ENCODE measurements at places on chromosomes 1 and 21.

GRCh38 chr1:103107741-103108375 lies 464 bp downstream of the COL11A1 start:
- no peak for DNase-seq

GRCh38 chr1:53508991-53509666 lies 49.9 kb downstream of the DMRTB1 start:
- DNase-seq: no peak

DNA sequence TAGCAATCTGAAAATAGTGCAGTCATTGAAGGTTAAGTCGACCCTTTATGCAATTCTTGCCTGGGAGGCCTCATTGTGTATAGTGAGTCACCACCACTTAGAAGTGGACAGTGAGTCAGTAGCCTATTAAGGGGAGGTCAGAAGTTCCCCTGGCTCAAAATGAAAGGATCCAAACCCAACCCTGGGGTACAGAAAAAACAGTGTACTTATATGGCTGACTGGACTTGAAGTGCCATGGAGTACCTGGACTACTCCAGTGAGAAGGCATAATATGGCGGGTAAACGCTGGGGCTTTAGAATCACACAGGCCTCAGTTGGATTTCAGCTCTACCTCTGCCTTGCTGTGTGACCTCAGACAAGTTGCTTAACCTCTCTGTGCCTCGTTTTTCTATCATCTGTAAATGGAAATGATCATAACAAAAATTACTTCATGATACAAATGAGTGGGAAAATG lies 2.2 kb upstream of the BCL9 start:
- DNase-seq: no peak

- no peak for DNase-seq
Observed at GRCh38 chr1:91744953-91745639, 140.9 kb downstream of the TGFBR3 start.

DNA sequence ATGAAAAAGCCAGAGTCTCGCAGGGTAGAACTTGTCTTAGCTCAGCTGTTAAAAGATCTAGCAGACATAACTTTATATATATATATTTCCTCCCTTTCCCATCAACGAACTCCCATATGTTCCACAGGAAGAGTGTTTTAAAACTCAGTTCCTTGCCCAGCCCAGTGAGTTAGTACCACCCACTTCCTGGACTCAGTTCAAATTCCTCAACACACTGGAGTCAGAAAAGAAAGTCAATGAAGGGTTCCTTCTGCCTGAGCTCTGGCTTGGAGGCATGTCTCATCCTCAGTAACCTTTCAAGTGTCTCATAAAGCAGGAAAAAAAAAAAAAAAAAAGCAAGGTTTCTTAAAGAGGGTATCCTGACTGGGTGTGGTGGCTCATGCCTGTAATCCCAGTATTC lies 15.6 kb downstream of the TPM3 start:
- DNase-seq: no peak

GRCh38 chr1:225750420-225750819 lies 27.2 kb upstream of the SRP9 start:
- no peak for DNase-seq

DNA sequence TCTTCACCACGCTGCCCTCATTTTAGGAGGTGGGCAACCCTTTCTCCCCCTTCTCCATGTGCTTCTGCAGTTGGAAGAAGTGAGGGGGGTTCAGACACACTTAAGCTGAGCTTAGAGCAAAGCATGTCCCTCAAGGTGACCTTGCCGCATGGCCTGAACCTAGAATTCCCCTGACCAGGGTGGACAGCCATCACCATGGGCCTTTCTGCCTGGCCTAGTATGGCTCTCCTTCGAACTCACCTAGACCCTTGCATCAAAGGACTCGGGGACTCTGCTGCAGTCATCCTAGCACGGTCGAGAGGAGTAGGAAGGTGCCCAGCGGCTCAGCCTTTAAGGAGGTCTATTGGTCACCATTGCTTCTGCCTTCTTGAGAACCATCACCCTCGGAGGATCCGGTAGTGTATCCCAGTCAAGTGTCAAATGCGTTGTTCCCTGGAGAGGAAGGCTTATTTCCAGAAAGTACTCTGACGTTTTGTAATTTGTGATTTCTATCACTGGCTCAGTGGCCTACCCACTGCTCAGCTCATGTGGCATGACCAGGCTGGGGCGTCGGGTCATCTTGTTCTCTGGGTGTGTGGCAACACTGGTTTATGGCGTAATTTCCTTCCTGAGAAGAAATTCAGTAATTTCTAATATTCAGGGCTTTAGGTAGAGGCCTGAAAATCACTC lies at the start of gene KCNE1:
Gene KCNE1 (minus strand): TSS at position 424 of the 669 bp plus-strand sequence. CDS start 62,576 bp downstream, outside the sequence.
- DNase-seq: no peak

DNA sequence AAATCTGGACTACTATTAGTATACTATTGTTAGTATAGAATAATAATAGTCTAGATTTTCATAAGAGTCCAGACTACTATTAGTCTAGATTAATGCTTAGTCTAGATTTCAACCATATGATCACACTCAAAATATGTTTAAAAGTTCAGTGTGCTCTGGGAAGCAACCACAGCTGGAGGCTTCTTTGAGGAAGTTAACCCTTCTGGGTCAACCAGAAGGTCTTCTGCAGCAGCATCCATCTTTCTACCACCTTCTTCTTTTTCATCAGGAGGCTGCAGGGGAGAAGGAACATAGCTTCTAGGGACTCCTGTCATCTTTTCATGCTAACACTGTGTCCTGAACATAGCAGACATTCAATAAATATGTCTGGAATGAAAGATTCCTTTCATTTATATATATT lies 51.2 kb upstream of the DNAJC6 start:
- no peak for DNase-seq

DNA sequence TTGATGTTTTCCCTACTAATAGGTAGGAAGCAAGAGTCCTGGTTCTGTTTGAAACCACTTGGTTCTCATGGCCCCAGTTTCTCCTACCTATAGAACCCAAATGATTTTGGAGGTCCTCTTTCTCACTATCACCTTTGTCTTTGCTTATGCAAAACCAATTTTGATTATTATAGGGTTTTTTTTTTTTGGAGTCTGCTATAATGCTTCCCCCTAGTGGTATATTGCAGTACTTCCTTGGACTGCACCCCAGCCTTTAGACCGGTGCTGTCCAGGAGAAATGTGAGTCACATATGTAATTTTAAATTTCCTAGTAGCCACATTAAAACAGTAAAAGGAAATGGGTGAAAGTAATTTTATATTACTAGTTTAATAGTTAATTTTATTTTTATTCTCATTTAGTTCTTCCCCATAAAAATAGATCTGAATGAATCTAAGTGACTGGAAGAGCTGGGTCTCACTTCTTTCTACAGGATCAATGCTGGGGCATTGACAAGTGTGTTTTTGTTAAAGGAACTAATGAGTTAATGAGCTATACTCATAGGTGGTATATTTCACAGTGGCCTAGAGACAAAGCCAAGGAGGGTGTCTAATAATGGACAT lies 10.6 kb downstream of the FCMR start:
- no peak for DNase-seq

DNA sequence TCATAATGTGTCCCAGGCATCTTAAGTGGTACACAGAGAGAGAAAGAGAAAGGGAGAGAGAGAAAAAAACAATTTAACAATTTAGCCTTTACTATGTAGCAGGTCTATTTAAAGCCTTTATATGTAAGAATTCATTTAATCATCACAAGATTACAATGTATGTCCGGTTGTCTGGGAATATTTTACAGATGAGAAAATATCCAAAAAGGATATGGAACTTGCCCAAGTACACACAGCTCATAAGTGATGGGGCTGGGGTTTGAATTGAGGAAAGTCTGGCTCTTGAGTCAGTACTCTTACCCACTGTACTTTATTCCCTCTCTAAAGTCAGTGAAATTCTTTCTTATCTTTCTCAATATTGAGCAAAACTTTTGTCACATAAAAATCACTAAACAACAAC lies 104.6 kb downstream of the LYPLAL1 start:
- no peak for DNase-seq

GRCh38 chr21:44317871-44318270 lies 18.0 kb downstream of the PFKL start:
- DNase-seq: no peak

DNA sequence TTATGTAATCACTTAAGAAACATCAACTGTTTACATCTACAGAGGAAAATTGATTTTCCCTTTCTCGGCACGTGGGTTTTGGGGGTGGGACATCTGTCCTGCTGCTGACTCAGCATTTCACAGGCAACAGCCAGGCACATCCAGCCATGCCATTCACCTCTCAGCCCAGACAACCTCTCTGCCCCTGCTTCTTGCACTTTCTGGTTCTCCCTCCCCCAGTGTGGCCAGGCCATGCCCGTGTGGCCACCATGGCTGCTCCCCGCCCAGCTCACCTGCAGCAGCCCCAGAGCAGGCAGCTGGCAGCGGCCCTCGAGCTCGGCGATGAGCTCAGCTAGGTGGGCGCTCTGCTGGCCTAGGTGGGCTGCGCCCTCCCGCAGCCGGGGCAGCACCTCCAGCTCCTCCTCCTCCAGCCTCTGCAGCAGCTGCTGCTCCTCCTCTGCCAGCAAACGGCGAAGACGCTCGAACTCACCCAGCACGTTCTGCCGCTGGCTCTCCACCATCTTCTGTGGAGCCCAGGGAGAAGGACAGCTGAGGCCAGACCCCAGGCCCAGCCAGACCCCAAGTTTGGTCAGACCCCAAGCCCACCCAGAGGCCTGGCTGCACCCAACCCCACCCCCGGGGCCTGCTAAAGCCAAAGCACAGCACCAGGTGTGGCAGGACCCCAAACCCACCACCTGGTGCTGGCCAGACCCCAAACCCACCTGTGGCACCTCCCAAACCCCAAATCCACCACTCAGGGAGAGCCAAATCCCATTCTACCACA lies 5.8 kb downstream of the TRIM11 start:
- DNase-seq: no peak

DNA sequence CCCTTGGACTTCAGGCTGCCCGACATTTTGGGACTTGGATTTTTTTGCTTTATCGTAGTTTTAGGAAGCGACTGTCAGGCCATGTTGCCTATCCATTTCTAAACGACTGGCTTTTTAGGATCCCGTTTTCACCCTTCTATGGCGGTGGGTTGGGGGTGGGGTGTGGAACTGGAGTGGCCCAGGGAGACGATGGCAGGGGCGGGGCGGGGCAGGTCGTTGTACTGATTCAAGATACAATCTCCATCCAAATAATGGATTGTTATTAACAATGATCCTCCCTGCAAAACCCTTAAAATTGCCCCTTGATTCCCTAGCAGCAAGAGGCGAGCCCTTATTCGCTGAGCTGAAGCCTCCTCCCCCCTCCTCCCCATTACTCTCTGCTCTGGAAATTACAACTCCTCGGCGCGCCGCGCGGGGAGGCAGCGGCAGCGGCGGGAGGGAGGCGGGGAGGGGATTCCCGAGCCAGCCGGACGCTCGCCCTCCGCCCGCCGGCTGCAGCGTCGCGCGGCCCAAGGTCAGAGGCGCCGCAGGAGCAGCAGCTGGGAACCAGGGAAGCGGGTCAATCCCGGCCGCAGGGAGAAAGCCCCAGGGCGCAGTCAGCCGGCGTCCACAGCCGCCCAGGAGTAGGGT lies at the start of gene TRIM67:
Gene TRIM67 (plus strand): TSS at position 392 of the 630 bp plus-strand sequence. CDS start 912 bp downstream, outside the sequence.
- DNase-seq: no peak
